PC-3 (cell line): ENCODE measurements at places on chromosomes 13 and 19. TPM values are rescaled to one million over a fixed set of nuclear protein-coding genes. Genes with fewer than 3 reads are reported as not detected.

IGFL1 gene
- 0.77 TPM in 1 of 2 replicates, not detected in the other for total RNA-seq

PDX1 gene
- total RNA-seq = 0.17 TPM in 1 of 2 replicates, not detected in the other

PRR19 gene
- total RNA-seq = not detected in 2 replicates

KIR2DL4 gene
- not detected in 2 replicates for total RNA-seq

GRCh38 chr13:84934911-84935310 is 864.3 kb downstream of the SLITRK6 start:
- DNase-seq = no peak

GRCh38 chr13:77860507-77860981 is 58.1 kb downstream of the EDNRB start:
- peak; percentile 44 for DNase-seq

DNA sequence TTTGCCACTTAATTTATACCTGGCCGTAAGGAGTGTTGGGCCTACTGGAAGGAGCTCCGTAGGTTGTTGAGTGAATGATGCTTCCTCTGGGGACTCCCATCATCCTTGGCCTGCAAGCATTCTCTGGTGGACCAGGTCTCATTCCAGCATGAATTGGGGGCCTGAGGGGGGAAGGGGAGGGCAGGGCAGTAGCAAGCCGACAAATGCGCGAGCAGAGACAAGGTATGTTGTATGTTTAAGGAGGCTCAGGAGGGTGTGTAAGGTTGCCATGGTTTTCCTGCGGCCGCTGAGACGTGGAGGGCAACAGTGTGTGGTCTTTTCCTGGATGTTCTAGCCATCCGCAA is 749 bp downstream of the ZNF264 start:
- peak; percentile 6 for DNase-seq

GRCh38 chr19:2048104-2048958 is 2.7 kb downstream of the MKNK2 start:
- no peak for DNase-seq

DNA sequence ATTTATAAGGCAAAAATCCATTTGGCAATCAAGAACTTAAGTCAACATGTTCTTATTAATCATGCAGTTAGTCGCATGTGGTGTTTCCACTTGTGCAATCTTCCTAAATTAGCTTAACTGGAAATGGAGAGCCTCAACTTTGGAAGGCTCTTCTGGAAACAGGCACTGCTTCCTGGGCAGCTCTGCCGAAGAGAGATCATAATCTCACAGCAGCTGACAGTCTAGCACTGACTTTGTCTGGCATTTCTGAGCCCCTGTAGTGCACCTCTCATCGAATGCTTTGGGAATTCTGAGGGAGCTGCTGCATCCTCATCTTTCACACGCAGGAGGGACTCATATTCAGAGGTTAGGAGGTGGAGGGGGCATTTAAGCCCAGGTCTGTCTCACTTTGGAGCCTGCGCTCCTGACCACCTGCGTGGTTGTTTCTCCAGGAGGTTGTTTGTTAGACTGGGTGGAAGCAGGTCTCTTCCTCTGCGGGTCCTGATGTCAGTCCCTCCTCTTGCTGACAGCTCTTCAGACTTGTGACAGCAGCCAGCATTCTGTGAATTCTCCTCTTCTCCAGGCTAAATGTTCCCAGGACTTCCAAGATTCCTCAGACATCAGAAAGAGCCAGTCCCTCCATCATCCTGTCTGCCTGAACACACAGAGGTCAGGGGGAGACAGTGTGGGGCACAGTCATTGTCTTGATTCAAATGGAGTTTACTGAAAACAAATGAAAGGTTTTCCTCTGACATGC is 100.4 kb upstream of the GJB6 start:
- no peak for DNase-seq
